ENCODE measurements at places on chromosomes 6 and 20.

DNA sequence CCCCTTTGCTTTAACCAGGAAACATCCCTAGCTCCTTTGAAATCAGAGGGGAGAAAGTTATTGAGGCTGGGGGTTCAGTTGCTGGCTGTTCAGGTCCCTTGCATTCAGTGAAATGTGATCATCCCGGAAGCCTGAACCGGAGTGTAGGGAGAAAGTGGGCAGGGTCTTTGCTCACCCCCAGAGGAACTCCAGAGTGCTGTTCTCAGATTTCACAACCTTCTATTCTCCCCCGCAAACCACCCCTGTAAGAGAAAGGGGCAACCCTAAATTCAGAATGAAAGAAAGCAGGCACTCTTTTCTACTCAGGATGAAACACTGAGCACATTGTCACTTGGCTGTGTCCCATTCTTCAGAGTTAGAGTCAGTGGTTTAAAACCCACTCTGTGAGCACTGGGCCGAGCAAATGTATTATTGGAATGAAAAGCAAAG is 139.8 kb downstream of the KHDC1L start:
- peak; percentile 46 for DNase-seq

DNA sequence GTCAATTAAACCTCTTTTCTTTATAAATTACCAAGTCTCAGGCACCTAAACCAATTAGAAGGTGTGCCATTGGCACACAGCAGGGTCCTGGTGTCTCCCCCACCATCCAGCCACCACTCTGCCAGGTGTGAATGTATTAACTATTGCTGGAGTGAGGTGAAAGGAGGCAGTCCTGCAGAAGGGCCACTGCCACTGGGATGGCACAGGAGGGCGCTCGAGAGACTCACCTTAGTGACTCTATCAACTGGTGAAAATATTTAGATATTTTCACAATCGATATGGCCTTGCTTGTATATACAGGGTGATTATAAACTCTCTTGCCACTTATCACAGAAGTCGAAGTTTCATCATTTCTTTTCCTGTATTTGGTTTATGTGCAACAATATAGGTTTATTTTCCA is 145.6 kb upstream of the ESR1 start:
- no peak for DNase-seq

- no peak for DNase-seq
These were observed 500.8 kb downstream of the PRKN start for GRCh38 chr6:162226803-162227202.

DNA sequence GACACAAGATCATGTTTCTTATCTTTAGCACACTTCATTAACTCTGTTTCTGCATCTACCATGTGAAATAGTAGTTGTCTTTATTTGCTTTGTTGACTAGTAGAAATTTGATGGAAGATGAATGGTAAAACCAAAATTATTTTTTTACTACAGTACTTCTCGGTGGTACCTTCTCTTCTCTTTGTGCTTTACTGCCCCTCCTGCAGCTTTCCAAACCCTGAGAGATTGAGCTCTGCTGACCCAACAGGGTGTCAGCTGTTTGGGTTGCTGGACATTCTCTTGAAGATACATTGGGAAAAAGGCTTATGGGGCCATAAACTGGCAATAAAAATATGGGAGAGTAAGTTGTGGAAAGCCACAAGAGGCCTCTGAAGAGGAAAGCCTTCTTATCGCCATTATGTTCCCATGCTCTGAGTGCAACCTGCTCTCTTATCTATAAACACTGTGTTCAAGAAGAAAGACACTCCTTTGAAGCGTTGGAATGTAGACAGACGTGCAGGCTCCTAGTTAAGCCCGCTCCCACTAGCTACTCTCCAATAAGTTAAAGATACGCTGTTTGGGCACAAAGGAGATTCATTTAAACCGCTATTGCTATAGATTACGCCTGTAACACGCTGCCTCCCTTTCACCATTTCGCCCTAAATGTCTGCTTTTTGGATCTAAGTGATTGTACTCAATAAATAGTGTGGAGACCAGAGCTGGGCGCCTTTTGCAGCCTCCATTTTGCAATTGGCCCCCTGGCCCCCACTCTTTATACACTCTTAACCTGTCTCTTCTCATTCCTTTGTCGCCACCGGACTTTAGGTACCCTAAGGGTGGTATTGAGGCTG is 60.1 kb upstream of the PRSS16 start:
- DNase-seq, result no peak

GRCh38 chr6:168815229-168815628 is 374.2 kb downstream of the SMOC2 start:
- no peak for DNase-seq

GRCh38 chr20:20690676-20691476 is 21.6 kb downstream of the RALGAPA2 start:
- DNase-seq, result no peak

GRCh38 chr20:7392542-7393206 is 547.6 kb downstream of the HAO1 start:
- DNase-seq, result peak; percentile 68

- DNase-seq, result peak; percentile 12
These were observed 105.0 kb downstream of the OLIG3 start for GRCh38 chr6:137389150-137389704.

- DNase-seq, result peak; percentile 63
These were observed 38.0 kb downstream of the C20orf203 start for GRCh38 chr20:32635764-32636163.

GRCh38 chr20:47887477-47888080 is 102.3 kb upstream of the SULF2 start:
- no peak for DNase-seq

DNA sequence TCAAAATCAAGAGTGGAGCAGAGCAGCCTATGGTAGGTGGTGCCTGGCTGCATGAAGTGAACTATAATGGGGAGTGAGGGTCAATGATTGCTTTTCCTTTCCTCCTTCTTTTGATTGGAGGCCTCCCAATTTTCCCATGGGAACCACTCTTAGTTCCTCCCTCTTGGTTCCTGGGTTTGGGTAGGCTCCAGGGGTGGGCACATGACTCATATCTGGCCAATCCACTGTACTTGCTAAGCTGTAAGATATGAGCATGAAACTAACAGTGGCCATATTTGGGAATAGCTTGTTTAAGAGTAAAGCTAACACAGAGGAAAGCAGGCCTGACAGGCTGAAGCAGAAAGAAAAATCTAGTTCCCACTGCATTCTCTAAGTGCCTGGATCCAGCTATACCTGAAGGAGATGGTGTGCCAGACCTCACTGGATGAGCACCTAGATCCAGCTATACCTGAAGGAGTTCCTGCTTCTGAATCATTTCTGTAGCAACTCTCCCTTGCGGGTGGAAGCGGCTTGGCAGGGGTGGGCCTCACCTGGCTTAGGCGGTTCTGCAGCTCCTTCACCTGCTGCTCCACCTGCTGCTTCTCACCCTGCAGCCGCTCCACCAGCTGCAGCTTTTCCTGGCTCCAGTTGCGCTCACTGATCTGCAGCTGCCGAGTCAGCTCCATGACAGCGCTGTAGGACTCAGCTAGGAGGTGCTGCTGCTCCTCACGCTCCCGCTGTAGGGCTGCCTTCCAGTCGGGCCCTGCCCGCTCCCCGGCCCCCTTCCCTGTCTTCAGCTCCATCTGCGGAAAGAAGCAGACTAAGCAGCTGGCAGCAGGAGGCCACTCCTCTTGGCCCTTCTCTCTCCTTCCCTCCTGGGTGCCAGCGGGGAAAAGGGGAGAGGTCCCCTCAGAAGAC is 29.0 kb upstream of the DSN1 start:
- DNase-seq, result peak; percentile 61

DNA sequence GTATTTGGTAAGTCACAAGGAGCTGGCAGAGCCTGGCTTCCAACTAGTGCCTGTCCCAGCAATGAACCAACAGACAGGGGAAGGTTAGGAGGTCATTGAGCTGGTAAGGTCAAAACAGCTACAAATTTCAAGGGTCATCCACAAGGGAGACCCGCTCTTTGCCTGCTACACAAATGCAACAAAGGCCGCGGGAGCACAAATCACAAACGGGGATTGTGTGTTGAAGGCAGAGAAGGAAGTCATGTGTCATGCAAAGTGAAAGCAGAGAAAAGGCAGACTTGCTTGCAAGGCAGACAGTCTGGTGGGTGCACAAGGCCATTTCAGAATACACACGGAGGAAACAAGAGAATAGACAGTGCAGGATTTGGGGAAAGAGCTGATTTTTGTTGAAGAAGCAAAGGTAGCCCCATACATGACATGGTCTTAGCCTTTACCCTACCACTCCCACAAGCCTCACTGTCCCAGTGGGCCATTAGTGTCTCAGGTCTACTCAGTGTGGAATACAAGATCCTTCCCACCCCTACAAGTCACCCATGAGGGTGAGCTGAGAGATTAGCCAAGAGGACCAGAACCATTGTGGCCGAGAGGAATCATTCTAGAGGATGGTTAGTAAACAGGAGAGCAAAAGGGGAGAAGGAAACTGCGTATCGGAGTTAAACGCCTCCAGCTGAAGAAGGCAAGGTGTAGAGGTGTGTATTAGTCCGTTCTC is 18.1 kb upstream of the SAMHD1 start:
- DNase-seq, result no peak

DNA sequence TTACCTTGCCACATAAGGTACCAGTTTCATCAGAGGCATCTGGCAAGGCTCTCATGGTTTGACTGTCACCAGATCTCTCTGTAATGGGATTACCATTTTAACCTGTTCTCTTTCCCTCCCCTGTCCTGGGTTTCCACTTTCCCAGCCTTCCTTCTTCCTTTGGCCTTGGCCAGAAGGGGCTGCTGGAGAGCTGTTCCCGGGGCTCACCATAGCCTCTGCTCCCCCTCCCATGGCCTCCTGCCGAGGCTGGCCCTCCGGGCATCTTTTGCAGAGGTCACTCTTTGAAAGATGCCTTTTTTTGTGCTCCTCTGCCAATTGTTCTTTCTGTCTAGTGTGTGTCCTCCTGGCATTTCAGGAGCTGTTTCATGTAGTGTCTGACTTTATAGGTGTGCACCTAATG is 100.7 kb upstream of the SCP2D1 start:
- DNase-seq, result no peak

DNA sequence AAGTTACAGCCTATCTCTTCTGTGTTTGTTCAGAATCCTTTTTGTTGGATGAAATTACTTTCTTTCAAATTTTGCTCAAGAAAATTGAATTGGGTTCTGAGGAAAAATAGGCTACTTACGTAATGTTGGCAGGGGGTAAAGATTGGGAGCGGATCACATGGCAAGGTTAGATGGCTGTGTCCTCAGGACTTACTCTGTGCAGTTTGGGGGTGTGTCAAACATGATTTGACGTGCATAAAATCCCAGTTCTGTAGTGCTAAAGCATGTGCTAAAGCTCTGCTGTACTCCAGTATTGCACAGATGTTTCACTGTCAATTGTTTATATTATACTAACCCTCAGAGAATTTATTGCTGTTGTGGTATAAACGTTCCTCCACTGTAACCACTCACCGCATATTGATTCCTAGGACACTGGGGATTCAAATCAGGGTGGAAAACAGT is 2.6 kb downstream of the NT5E start:
- DNase-seq, result peak; percentile 92

- DNase-seq, result no peak
These were observed 40.1 kb upstream of the PMEPA1 start for GRCh38 chr20:57749869-57750268.

- no peak for DNase-seq
These were observed 402.9 kb upstream of the MAP3K7 start for GRCh38 chr6:90989763-90990162.

DNA sequence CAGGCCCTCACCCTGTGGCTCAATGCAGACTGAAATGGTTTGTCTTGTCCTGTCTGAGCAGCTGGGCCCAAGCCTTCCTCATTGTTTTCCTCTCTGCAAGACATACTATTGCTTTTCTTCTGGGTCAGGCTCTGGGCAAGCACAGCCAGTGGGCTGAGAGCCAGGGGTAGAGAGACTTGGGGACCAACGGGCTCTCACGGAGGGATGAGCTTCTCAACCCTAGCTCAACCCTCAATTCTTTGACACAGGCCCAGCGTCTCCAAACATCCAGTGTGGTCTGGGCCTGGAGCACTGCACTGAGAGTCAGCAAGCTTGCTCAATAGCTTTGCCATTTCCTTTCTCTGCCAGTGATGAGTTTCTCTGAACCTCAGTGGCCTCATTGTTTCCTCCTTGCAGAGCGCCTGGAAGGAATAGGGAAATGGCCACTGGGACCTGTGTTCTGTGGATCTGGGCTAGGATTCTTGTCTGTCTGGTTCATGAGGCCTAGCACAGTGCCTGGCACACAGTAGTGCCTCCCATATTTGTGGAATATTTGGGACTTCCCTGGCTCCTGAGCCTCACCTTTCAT is 9.3 kb downstream of the ANGPT4 start:
- DNase-seq, result no peak

GRCh38 chr6:165668951-165669350 is 5.9 kb upstream of the PDE10A start:
- no peak for DNase-seq

DNA sequence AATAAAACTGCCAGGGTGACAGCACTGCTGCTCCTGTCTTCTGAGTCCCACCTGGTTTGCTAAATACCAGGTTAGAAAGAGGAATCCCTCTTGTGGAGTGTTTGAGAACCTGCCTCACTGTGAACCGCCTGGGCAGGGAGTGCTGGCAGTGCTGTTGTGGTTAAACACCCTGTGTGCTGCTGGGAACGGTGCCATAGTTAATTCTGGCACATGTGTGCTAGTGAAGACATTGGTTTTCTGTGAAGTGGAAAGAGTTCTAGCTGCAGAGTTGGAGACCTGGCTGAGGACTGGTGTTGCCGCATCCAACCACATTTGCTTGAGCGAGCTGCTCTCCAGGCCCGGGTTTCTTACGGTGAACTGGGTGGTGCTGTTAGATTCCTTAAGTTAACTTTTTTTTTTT is 72.7 kb downstream of the IGF2R start:
- peak; percentile 84 for DNase-seq

DNA sequence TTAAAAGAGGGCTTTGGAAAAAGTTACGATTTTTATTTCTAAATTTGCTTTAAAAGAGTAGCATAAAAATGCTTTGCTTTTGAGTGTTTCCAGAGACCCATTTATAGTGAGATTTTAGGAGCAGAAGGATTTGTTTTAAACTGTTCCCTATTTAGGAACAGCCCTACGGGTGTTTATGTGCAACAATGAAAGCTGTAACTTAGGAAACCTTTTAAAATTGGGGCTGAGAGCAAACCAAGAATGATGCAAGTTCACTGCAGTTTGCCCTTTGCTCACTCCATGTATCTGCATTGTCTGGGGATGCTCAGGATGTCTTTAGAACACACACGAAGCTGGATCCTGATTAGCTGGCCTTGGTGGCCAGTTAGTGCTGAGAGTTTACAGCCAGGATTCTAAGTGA is 40.9 kb downstream of the GHRH start:
- peak; percentile 9 for DNase-seq

- DNase-seq, result no peak
These were observed 6.5 kb downstream of the RPS6KA2 start for GRCh38 chr6:166620478-166621113.

GRCh38 chr20:13183005-13183404 is 38.1 kb upstream of the ISM1 start:
- no peak for DNase-seq

DNA sequence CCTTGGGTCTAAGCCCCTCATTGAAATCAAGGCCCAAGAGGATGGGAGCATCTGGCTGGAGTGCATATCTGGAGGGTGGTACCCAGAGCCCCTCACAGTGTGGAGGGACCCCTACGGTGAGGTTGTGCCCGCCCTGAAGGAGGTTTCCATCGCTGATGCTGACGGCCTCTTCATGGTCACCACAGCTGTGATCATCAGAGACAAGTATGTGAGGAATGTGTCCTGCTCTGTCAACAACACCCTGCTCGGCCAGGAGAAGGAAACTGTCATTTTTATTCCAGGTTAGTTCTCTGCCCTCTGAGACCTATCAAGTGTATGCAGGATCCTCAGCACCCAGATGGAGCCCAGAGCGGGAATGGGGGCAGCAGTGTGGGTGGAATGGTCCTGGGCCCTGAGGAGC is 5.1 kb downstream of the BTN2A2 start:
- no peak for DNase-seq

GRCh38 chr6:146312608-146313007 is 231.0 kb upstream of the RAB32 start:
- DNase-seq, result no peak

Measured in fibroblast of upper back skin (primary cell).